ENCODE measurements at places on chromosomes 13 and 19.

- no peak for DNase-seq
Measured at GRCh38 chr19:54551950-54552912, 21.4 kb upstream of the LILRA2 start.

- no peak for DNase-seq
Measured at GRCh38 chr19:39194832-39195542, 1.8 kb upstream of the NCCRP1 start.

DNA sequence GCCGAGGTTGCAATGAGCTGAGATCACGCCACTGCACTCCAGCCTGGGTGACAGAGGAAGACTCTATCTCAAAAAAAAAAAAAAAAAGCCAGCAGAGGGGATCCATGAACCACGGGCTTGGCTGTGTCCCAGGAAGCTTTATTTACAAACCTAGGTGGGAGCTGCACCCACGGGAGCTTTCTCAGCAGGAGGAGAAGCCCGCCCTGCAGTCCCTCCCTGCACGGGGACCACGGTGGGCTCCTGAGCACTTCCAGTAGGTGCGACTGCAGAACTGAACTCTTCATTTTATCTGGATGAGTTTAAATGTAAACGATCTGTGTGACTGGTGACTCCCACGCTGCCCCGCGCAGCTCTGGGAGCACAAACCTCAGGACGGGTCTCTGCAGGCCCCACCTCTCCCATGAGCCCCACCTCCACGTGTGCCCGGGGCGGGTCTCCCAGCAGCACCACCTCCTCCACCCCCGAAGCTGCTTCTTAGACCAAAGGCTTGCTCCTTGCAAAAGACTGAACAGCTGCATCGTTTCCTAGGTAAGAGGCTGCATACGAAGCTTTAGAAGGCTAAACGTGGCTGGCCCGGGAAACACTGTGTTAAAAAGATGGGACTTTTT is 66.4 kb downstream of the SPACA7 start:
- no peak for DNase-seq

DNA sequence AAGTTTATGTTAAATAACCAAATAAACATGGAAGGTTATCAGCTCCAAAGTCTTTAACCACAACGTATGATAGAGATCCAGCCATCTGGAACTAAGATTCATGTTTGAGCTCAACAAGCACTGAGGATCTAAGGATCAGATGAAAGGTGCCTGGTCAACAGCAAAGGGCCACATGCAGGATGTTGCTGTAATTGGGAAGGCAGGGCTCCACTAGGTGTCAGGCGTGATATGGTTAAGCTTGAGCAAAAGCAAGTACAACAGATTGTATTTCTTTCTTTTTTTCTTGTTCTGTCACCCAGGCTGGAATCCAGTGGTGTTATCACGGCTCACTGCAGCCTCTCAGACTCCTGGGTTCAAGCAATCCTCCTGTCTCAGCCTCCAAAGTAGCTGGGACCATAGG is 12.0 kb downstream of the EBPL start:
- DNase-seq = no peak
